ENCODE measurements at places on chromosomes 6 and 20.
A peak's percentile ranks its signal among the peaks of the same experiment; 100 is the strongest.

DNA sequence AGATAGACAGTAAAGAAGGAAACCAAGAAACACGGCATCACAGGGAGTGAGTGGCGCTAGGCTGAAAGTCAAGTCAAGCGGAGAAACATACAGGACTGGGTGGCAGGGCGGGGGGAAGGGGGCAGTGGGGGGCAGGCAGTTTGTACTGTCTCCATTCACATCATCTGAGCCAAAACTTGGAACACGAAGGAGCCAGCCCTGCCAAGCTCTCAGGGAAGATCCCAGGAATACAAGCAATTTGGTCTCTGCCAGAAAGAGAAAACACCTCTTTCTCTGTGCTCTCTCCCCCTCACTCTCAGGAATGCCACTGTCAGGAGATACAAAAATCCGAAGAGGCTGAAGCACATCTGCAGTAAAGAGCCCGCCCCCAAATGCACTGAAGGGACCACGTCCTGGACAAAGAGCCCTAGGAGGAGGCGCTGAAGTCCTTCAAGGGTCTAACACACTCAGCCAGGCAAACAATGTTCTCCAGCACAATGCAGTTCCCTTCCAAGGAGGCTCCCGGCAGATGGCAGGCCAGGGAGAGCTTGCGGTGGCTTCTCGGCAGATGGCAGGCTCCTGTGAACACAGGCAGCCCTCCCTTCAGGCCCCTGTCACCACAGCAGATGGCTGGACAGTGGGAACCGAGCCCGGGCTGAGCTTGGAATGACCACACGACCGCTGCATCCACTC lies 90.0 kb downstream of the ATP9A start:
- DNase-seq = no peak

GRCh38 chr6:23690453-23691049 lies 435.5 kb upstream of the NRSN1 start:
- DNase-seq = no peak

GRCh38 chr6:31143148-31143547 lies 4.3 kb upstream of the PSORS1C2 start:
- peak; percentile 64 for DNase-seq

DNA sequence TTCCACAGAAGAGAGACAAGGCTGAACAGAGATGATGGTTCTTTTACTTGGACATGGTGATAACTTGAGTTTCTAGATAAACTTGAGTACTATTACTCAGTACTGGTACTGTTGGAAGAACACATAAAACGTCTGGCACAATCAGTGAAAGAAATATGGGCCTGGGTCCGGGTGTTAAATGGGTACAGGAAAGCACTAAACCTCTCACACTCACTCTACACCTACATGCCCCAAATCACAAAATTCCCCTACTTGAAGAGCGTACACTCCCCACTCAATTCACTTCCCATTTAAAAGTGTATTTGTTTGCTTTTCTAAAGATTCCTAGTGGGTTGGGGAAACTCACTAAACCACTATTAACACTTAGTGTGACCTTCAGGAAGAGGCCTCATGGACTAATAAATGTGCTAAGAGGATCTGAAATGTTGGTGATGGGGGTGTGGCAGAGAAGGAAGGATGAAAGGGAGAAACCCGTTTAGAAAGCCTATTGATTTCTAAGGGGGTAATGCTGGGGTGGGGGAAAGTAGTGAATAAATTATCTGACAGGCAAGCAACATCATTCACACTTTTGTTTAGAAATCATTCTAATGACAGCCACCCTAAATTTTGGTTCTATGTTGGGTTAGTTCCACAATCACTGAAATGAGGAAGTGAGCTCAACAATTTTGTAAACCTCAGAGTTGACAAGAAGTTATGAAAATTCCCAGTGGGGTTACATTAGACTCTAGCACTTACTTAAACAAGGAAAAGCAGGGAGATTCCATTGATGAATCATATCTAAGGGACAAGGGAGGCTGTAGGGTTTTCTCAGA lies 222.6 kb upstream of the MARCKS start:
- peak; percentile 30 for DNase-seq

DNA sequence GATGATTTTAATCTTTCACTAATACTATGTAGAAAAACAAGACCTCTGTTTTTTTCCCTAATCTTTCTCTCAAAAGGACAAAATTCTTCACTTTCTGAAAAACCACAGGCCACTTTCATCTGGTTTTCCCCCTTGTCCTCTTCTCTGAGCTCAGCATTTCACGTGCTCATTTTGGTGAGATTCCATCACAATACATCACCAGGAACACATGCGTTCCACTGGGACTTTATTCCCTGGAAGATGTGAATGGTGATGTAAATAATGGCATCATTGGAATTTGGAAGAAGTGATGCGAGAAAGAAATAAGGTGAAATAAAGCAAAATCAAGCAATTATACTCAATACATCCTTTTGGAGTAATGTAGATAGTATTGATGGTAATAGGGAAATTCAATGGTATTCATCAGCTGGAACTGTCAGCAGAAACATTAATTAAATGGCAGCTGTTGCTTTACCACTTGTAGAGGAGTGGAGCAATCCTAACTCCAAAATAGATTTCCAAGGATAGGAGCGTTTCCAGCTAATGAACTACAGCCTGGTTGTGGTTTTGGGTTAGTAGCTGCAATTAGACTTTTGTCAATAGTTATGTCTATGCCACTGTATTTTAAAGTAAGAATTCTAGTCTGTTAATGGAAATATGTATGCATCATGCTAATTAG lies 11.5 kb downstream of the FILIP1 start:
- no peak for DNase-seq

- DNase-seq = no peak
Observed at GRCh38 chr20:34085544-34086040, 26.5 kb downstream of the EIF2S2 start.

DNA sequence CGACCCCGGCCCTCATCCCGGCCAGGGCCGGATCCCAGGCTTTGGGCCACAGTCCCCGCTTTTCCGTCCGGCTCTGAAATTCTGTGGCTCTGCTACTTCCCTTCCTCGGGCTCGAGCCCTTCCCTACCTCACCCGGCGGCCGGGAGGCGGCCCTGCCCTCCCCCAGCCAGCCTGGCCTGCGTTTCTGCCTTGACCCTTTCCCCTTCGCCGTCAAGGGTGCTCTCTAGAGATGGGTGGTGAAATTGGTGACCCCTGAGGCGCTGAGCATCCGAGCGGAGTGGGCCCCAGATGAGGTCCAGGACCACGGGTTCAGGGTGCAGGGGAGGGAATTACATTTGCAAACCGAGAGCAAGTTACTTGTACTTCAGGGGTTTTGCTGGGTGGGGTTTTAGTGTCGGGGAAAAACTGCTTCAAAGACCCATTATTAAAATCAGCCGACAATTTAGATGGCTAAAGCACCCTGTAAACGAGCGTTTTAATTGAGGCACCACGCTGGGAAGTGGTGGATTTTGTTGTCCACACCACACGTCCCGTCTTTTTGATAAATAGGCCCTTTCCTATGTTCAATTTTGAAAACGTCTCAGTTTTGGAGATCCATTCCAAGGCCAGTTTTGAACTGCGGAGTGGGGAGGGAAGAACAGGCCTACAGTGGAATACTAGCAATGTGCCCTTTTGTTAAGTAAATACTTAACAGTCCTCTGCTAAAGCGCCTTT lies 9.9 kb downstream of the TFAP2A start:
- DNase-seq = no peak

- no peak for DNase-seq
Observed at GRCh38 chr6:112332274-112332673, 14.9 kb upstream of the RFPL4B start.

DNA sequence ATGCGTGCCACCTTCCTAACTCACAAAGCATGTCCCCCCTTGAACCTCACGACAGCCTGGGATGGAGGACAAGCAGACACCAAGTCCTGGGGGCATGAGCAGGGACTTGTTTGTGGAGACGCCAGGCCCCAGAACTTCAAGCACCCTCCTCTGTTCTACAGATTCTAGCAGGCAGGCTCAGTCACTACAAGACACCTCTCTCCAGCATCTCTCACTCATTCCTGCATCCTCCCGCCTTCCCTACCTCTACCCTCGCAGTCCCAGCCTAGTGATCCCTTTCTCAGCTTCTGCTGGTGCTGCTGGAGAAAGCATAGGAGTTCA lies 3.7 kb downstream of the LRP11 start:
- DNase-seq = no peak

- no peak for DNase-seq
Observed at GRCh38 chr6:136576821-136577220, 26.6 kb upstream of the MAP7 start.

- no peak for DNase-seq
Observed at GRCh38 chr6:22765015-22765414, 195.6 kb downstream of the HDGFL1 start.
